ENCODE measurements at places on chromosomes 2 and 18.

DNA sequence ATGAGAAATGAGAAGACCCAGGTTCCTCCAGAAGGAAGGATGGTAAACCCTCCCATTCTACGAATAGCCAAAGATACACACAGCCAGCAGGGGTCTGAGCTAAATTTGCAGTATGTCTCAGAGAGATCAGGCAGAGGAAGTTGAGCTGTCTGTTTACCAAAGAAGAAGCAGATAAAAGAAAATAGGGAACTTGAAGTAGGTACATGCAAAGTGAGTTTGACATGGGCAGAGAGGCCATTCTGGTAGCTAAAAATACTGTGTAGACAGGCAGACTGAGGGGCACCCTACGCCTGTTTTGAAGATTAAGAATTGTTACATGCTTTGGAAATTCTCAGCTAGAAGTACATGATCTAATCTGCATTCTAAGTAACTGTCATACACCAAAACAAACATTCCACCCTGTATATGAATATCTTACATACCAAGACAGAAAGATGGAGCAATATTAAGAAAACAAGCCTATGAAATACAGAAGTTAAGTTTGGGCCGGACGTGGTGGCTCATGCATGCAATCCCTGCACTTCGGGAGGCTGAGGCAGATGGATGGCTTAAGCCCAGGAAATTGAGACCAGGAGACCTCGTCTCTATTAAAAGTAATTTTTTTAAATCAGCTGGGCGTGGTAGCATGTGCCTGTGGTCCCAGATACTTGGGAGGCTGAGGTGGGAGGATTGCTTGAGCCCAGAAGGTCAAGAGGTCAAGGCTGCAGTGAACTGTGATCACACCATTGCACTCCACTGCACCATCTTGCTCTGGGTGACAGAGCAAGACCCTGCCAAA is 157.9 kb downstream of the ANKRD44 start:
- DNase-seq: no peak

GRCh38 chr2:12847694-12848575 is 131.2 kb downstream of the TRIB2 start:
- no peak for DNase-seq

DNA sequence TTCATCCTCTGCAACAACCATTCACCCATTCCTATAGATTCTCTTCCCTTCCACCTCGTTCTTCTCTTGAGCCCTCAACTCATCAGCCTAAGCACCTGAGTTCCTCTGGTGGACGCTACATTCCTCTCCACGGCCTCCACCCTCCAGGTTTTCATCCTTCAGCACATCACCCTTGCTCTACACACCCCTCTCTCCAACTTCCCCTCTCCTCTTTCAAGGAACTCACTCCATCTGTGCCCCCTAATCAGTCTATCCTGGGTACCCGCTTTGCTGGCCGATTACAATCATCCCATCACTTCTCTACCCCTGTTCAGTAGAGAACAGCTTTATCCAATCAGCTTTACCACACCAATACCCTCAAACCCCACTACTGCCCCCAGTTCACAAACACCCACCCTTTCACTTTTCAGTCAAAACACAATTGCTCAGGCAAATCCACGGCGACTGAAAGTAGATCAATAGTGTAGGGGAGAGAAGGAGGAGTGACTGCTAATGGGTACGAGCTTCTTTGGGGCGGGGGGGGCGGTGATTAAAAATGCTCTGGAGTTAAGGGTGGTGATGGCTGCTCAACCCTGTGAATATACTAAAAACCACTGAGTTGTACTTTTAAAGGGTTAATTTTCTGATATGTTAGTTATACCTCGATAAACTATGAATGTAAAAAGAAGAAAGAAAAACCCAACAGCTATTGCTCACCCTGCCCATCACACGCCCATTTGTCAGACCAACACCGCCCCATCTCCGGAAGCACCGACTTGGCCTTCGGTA is 857 bp downstream of the DYM start:
- DNase-seq: peak; percentile 1

DNA sequence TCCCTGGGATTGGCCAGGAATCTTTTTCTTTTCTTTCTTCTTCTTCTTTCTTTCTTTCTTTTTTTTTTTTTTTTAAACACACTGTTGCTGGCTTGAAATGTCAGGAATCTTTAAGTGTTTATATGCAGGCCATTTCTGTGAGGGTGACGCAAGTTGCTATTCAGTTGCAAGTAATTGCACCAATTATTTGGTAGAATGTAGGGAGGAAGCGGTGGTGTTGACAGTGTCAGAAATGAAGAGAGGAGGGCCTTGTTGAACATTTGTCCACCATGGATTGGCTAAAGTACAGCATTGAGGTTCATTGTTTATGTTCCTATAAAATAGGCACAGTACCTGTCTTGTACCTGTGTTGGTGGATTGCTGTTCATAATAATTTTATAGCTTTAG is 6.5 kb downstream of the RPIA start:
- DNase-seq: no peak

GRCh38 chr18:76821875-76822505 is 367 bp upstream of the ZNF236 start:
- peak; percentile 70 for DNase-seq

DNA sequence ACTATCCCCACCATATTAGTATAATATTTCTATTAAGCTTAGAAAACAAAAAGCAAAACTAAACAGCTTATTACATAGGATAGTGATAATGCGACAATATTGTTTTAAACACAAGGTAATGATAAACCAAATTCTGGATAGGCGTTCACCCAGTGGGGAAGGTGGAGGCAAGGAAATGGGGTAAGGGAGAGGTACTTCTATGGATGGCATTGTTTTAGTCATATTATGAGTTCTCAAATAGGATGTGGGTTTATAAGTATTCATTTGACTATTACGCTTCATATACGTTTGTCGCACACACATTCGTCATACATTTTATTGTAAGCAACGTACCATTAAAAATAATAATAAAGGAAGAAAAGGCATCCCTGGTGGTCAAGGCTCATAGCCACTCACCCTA is 88.8 kb upstream of the DNMT3A start:
- no peak for DNase-seq

GRCh38 chr18:22488554-22488953 is 70.8 kb upstream of the CTAGE1 start:
- no peak for DNase-seq

DNA sequence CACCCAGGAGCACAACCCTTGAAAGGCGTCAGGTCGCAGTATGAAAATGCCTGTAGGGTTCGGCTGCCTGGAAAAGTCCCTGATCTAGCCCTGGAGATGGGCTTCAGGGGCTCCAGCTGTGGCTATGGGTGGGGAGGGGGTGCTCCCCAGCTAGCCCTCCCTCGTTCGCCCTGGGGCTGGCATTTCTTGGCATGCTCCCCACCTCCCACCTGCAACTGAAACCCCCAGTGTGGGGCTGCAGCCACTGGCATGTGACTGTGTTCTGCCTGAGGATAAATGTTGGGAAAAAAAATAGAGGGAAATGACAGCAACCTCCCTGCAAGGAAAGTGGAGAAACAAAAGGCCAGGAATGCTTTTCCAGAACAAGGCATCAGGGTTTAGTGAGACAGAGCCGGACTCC is 109.2 kb downstream of the COPS8 start:
- no peak for DNase-seq

DNA sequence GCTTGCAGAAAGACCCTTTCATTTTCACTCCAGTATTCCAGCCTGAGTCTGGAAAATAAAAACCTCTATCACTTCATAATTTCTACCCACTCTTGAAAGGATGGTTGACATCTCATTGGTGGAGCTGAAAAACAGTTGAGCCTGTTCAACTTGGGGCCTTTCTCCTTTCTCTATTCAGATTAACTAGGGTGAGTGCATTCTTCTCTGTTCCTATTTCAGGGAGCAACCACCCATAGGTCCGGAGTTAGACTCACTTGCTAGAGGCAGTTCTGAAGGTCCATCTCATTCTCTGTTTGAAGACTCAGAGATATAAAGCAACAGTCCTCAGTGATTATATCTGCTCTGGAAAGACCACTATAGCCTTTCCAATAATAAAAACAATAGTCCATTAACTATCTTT is 167.9 kb upstream of the SPOPL start:
- no peak for DNase-seq

DNA sequence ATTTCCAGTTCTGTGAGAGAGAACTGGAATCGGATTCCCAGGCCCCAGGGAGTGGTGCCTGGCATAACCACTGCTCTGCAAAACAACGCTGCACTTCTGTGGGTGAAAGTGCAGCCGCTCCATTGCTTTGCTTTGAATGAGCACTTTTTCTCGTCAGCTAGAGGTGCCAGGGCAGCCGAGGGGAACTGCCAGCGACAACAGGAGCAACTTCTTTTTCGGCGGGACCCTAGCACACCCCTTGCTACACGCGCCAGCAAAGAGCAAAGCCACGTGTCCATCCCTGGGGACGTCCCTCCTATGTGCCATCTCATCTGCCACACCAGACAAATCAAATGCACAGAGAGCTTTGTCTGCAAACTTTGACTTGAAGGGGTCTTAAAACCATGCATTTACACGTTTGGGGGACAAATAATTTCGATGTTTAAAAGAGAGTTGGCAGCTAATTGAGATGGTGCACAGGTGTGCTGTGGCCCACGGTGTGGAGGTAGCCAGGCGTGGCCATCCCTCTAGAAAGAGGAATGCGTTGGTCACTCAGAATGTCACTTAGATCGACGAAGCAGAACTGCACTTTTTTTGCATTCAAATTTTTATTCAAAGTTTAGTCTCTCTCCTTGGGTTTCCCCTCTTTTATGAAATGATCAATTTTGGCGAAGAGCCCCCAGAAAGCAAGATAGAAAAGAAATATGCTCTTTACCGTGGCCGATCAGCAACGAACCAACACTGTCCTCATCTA is 151.8 kb downstream of the MBP start:
- DNase-seq: no peak

GRCh38 chr2:230914886-230915285 is 10.2 kb downstream of the GPR55 start:
- no peak for DNase-seq

- DNase-seq: no peak
Measured at GRCh38 chr2:97988722-97989121, 7.0 kb downstream of the TMEM131 start.

GRCh38 chr2:223735035-223735640 is 102.2 kb downstream of the AP1S3 start:
- no peak for DNase-seq

- no peak for DNase-seq
Measured at GRCh38 chr2:137194111-137194510, 428.8 kb downstream of the THSD7B start.

GRCh38 chr2:106708209-106708608 is 177.8 kb downstream of the ST6GAL2 start:
- DNase-seq: no peak

GRCh38 chr2:26561918-26562810 is 79.0 kb downstream of the CIB4 start:
- DNase-seq: peak; percentile 59

- DNase-seq: no peak
Measured at GRCh38 chr18:26756556-26756955, 109.0 kb downstream of the AQP4 start.

- no peak for DNase-seq
Measured at GRCh38 chr2:36754578-36754977, 58.1 kb downstream of the VIT start.

DNA sequence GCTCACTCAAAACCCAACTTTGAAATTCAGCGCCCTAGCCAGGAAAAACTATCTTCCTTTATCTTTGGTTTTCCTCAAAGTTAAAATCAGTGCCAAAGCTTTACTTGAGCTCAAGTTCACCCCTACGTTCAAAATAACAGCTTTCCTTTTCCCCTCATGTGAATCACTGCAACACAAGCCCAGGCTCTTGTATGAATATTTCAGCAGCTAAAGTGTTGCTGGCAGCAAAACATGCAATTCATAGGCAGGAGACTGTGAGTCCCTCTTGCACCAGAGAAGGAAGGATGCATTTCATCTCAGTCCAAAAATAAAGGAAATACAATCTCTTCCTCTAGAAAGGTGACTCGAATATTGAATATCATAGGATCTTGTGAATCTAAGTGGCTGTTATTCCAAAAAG is 461.3 kb upstream of the SOX11 start:
- no peak for DNase-seq

GRCh38 chr2:80610108-80610507 is 305.6 kb upstream of the LRRTM1 start:
- DNase-seq: no peak

DNA sequence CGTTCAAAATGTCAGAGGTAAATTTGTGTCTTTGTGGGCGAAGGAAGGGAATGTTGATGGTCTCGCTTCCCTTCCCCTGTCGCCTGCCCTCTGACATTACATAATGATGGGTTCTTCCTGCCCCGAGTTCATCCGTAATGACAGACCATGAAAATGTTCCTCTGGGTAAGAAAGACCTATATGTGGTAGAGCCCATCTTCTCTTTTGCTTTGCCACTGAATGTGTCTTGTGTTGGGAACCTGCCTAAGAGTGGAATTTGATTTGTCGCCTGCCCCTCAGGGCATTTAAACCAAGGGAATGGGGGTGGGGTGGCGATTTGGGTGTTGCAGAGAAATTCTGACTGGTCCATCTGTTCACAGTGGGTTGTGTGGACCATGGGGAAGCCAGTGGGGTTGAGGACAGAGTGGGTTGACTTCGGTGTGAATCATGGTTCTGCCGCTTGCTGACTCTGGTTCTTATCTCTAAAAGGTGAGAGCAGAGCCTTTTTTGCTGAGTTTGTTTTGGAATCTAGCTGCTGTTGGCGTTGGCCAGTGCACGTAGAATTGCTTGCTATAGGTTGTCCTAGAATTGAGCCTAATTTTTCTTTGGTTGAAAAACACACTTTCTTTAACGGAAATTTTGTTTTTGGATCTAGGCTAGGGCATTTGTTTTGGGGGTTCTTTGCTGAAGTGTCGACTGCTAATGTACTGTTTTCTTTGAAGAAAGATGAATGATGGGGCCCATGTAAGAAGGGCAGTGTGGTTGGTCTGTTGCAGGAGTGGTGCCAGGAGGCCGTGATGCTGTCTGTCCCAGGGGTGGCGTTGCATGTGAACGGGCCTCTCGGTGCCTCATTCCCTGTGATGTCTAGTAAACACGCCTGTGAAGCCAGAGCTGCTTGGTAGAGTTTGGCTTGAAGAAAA is 1.3 kb downstream of the INPP4A start:
- no peak for DNase-seq

DNA sequence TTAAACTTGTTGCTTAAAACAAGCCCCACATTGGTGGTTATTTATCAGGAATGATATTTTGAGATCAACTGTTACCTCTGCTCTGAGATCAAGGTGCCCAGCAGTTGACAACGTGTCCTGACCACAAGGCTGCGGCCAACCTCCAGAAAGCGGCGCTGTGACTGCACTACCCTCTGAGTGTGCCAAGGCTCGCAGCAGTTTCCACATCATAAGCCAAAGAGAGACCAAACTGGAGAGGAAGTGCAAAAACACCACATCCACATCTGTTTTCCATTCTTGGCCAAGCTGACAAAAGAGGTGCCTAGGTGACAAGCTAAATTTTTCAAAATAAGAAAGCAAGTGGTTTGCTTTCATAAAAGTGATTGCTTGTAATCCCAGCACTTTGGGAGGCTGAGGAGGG is 410.8 kb upstream of the POU3F3 start:
- DNase-seq: no peak

- DNase-seq: no peak
Measured at GRCh38 chr2:127093648-127094210, 13.2 kb downstream of the BIN1 start.

- DNase-seq: peak; percentile 48
Measured at GRCh38 chr2:163266772-163267171, 428.2 kb upstream of the KCNH7 start.
